ENCODE measurements at places on chromosomes 16 and 17.

DNA sequence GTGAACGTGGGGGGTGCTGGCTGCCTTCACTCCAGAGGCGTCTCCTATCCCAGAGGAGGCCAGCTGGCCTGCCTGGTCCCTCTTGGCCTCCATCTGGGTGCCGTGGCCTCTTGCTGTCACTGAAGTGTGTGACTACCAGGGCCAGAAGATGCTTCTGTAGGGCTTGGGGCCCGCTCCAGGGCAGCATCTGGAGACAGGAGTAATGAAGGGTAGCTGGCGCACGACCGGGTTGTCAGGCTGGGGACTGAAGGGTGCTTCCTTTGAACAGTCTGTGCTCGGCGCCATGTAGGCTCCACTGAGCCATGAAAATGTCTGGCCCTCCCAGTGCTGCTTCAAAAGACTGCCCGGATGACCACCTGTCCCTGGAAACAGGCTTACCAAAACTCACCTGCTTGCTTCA is 31.3 kb downstream of the ASIC2 start:
- no peak for DNase-seq

DNA sequence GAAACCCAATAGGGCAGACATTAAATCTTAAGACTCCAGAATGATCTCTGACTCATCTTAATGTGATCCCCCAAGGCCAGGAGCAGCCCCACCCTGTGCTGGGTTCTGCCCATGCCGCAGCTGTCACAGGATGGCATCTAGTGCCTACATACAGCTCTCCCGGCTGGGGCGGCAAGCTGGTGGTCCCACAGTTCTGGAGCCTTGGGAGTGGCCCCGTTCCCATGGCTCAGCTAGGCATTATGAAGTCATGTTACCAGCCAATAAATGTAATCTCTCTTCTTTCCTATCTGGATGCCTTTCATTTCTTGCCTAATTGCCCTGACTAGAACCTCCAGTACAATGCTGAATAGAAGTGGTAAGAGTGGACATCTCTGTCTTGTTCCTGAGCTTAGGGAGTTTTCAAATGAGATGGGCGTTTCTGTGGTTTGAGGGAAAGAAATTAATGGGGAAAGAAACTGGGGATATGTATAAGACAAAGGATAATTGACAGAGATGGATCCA is 95.7 kb upstream of the DNAH17 start:
- DNase-seq, result peak; percentile 62

GRCh38 chr16:15961571-15962090 is 12.2 kb downstream of the ABCC1 start:
- DNase-seq, result no peak

- no peak for DNase-seq
Observed at GRCh38 chr16:17493012-17493411, 22.3 kb upstream of the XYLT1 start.

GRCh38 chr17:2057760-2058585 is 3.1 kb downstream of the HIC1 start:
- DNase-seq, result no peak

GRCh38 chr16:28179354-28179753 is 32.4 kb downstream of the XPO6 start:
- no peak for DNase-seq

DNA sequence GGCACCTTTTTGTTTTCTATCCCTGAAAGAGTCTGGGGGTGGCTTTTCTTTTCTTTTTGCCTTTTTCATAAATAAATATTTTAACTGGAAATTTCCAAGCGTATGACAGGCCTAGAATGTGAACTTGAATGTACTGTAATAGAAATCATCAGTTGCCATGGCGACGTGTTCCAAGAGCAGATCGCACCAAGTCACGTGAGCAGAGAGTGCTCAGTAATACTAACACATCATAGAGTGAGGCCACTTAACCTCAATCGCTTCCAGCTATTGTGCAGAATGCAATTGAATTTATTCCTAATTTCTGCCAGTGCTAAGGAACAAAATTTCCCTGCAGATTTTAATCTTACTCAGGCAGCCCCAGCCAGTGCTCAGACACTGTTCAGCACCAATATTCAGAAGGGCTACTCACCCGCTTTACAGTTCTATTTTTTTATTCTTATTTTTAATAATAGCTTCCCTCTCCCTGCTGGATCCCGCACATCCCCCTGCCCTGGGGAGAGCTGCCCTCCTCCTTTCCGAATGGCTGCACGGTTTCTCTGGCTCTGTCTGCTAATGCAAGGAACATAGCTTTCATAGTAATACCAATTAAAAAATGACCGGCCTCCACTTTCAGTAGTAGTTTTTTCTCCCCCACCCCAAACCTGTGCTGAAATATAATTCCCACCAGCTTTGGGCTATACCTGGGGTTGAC is 26.2 kb upstream of the PMFBP1 start:
- DNase-seq, result no peak

DNA sequence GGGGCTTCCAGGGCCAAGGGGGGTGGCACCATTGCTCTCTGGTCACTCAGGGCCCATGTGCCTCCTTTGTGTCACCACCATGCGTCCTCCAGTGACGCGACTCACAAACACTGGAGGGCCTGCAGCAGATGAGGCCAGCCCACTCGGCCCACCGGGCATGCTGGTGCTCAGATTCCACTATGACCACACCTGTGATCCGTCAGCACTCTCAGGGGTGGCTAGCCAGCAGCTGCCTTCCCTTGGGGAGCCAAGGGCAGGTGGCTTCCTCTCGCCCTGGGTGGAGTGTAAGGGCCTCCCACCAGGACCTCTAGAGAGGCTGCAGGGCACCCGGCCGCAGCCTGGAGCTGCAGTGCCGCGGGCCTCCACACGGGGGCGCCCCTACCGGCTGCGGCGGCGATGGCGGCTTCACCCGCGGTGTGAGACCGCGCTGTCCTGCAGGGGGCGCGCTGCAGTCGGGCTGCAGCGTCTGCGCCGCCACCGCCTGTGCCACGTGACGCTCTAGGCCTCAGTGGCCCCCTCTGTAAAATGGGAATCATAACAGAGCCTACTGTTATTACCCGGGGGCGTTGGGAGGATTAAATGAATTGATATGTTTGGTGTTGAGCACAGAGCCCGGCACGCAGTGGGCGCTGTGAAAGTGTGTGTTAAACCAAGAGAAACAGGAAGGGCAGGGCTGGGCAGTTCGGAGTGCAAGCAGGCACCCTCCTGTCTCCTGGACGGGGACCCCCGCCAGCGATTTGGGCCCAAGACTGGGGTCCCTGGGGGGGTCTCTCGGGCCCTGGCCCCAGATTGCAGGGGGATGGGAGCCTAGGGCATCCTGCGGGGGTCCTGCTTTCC is 192.4 kb upstream of the GSE1 start:
- DNase-seq, result no peak

- no peak for DNase-seq
Observed at GRCh38 chr16:65783709-65784474, 582.6 kb upstream of the CDH5 start.

DNA sequence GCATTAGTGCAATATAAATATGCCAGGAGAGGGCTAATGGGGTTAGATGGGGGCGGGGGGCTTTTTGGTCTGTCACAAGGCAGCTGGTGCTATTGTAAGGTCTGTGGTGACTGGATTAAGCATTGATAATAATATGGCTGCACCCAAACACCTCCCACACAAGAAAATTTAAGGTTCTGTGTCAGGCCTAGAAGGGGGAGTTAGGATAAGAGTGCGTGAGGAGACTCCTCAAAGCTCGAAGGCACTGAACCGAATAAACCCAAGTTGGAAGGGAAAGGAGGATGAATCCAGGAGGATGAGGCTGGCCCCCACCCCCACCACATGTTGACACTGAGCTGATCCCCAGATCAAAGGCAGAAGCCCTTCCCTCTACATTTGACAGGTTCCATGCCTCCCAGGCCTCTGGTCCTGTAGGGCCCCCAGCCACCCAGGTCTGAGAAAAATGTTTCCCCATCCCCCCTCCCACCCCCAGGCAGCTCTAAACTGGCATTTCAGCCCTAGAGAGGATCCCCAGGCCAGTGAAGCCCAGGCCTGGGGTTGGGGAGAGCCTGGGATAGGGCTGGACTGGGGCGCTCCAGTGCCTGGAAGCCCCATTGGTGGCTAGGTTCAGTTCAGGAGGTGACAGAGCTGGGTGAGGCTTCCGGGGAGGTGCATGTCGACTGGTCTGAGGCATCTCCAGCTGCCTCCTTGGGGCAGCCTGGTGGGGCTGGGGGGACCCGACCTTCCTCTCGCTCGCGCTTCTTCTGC is 1.7 kb downstream of the HOXB1 start:
- DNase-seq, result no peak

GRCh38 chr17:81090361-81091136 is 55.6 kb downstream of the BAIAP2 start:
- no peak for DNase-seq

GRCh38 chr17:77704048-77704815 is 254.3 kb upstream of the TNRC6C start:
- DNase-seq, result peak; percentile 41

DNA sequence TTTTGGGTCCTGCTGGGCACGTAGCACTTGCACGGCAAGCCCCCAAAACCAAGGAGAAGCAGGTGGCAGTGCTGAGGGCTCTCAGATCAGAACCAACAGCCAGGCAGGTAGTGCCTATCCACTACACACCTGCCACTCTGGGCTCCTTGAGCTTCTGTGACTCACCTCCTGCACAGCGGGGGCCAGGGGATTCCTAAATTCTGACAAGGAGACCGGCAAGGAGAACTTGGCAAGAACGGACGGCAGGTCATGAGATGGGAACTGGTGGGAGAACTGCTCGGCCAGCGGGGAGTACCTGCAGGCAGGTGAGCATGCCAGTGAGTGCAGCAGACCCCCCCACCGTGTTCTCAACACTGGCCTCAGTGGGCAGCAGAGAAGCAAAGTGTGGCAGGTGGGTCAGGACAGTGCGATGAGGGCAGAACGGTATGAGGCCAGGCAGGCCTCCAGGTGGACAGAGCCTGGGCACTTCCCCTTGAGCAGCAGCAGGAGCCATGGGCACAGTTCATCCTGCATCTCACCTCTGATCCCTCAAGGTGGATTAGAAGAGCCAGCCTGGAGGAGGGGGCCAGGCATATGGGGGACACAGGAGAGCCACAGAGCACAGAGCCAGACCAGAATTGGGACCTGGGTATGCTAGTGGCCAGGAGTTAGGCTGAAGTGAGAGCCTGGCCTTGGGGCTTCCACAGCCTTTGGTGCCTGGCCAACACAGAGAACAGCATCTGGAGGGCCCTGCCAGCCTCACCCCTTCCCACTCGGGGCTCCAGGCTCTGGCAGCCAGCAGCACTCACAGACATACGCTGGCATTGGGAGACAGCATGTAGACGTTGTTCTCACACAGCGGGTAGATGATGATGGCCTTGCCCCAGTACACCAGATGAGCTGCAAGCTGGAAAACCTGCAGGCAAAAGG is 14.7 kb downstream of the MPG start:
- no peak for DNase-seq

GRCh38 chr16:56771558-56772279 is 41.8 kb downstream of the NUP93 start:
- no peak for DNase-seq

- DNase-seq, result no peak
Observed at GRCh38 chr17:70668938-70669778, 499.8 kb downstream of the KCNJ2 start.

DNA sequence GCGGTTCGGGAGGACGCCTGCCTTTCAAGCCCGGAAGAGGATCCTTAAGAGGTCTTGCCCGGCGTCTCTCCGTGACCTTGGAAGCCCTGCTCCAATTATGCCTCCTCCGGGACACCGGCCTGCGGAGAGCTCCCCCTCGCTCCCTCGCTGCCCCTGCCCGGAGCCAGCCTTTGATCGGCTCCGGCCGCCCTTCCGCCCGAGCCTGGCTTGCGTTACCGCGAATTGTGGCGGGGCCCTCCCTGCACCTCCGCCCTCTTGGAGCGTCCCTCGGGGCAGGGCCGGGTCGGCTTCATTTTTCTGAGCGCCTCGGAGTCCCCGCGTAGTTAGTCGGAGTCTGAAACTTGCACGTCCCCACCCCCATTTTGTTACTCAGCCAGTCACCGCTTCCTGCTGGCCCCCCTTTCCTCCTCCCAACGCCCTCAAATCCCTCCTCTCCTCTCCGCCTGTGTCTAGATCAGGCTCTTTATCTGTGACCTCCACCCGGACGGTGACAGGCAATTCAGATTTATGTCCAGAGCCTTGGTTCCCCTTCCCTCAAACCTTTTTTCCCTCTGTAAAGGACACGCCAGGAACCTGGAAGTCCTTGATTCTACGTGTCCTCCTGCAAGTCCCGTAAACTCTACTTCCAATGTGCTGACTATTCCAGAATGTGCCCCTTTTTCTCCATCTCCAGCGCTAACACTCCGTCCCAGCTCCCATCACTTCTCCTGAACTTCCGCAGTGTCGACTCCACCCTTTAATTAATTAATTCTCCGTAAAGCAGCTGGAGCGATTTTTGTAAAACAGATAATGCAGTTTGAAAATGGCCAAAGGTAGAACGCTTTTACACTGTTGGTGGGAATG is 569 bp upstream of the RABEP2 start:
- DNase-seq, result peak; percentile 86

GRCh38 chr17:535198-535597 is 179.4 kb downstream of the VPS53 start:
- no peak for DNase-seq

- DNase-seq, result no peak
Observed at GRCh38 chr17:75576661-75577060, 10.9 kb upstream of the MYO15B start.

DNA sequence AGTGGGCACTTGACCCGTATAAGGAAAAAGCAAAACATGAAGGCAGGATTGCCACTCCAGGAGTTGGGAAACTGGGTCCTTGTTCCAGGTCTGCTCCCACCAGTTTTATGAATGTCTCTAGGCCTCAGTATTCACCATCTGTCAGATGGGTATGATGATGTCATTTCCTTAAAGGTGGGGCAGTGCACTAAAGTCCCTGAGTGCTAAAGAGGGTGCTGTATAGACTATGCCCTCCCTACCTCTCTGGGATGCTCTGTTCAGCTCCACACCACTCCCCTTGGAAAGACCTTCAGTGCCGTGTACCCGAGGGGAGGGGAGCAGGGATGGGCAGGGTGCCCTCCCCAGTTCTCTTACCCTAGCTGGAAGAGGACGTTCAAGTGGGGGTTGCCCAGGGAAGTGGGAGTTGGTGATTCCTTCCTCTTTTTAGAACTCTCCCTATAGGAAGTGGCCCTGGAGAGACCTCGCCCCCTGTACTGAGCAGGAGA is 2.2 kb downstream of the LASP1 start:
- DNase-seq, result no peak

DNA sequence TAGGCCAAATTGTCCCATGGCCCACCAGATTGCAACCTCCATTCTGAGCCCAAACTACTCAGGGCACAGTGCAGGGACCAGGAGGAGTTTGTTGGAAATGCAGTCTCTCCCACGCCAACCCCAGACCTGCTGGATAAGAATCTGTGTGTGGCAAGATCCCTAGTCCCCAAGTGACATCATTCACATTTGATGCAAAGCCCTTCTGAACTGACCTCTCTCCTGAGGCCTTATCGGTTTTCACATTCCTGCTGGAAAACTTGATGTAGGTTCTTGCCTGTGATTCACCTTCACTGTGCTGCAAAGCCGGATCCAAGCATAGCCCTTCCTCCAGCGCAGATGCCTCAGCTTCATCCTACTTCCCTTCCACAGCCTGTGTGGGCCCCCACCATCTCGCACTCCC is 6.6 kb upstream of the SHCBP1 start:
- no peak for DNase-seq

GRCh38 chr17:38958756-38959155 is 8.4 kb downstream of the FBXO47 start:
- no peak for DNase-seq

GRCh38 chr17:1504866-1505265 is 11.5 kb downstream of the INPP5K start:
- DNase-seq, result no peak
